Esophagus squamous epithelium (tissue), 5 donors: ENCODE measurements at places on chromosomes 7 and 10.

- DNase-seq: no peak
Observed at GRCh38 chr10:114380797-114381196, 23.5 kb downstream of the AFAP1L2 start.

DNA sequence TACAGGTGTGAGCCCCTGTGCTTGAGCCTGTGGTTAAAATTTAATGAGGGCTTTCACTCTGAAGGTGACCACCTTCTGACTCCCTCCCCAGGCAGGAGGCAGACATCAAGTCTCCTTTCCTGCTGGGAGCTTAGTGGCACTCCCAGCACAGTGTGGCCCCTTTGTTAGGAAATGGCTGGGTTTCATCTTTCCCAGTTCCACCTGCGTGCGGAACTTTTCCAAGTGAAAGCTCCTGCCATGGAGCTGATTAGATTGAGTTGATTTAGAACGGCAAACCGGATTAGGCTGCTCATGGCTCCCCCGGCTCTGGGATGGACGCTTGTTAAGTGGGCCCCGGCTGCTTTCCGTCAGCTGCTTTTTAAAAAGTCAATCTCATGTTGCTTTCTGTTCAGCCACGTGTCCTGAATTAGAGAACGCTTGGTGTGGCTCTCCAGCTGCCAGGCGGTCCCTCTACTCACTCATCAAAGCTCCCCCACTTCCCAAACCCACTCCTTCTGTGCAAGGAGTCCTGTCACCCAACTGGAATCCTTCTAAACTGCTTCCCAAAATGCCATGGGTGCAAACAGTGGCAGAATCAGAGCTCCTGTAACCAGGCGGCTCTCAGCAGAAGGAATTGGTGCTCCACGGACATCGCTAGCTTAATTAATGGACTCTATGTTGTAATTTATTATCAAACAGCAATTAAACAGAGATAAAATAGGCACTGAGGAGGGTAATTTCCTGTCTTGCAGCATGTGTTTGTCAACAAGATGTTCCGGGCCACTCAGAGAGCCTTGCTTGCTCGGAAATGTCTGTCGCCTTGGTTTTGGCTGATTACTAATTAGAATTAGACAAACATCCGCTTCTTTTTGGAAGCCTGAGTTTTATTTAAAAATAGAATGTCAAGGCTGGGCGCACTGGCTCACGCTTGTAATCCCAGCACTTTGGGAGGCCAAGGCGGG lies 551.2 kb downstream of the GALNT17 start:
- DNase-seq: no peak

- no peak for DNase-seq
Observed at GRCh38 chr7:90626013-90626412, 29.9 kb downstream of the CDK14 start.

- DNase-seq: no peak
Observed at GRCh38 chr10:98373260-98374040, 41.5 kb downstream of the PYROXD2 start.

DNA sequence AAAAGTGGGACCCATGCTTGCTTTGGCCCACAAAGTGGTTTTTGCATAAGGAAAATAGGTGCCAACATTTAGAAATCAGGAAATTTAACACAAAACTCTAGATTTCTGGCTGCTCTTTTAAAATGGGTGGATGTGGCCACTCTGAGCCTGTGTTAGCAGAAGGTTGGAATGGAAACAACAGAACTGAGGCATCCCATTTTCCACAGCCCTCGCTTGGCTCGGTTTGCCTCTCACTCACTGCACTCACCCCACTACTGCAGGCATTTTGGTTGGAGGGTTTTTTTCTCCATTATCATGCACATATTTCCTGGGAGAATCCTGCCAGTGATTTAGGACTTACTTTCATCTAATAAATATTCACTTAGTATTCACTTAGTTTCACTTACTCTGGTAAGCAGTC lies 178.9 kb downstream of the BICC1 start:
- no peak for DNase-seq

DNA sequence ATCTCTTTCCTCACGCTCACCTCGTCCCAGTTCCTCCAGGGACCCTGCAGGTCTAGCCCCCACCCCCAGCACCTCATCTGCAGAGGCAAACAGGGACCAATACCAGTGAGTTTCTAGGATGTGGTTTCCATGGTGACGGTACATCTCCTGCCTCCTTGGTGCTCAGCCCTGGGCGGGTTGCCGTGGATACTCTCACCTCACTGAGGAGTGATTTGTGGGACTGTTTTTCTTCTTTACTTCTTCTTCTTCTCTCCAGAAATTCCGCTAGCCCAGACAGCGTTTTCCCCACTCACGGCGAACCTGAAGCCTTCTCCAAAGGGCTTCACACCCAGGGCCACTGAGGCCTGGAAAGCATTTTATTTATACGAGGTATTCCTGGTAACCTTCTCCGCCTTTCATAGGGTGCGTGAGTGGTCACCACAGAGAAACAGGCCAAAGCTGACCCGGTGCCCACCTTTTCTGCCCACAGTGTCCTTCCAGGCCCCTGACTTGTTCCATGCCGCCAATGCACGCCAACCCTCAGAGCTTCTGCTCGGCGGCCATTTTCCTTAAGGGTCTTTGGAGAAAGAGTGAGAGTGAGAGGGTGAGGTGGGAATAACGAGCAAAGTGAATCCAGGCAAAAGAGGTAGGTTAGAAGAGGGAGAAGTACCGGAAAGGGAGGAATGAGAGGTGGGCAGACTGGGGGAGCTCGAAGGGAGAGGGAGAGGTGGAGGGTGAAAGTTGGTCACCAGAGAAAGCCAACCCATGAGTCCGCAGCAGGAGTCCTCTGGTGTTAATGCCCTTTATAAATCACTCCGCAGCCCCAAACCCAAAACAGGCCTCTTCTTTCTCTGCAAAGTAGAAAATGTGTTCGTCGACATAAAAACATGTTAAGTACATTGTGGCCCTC lies 15.5 kb downstream of the FAM241B start:
- no peak for DNase-seq

GRCh38 chr7:99098286-99098823 lies 45.6 kb downstream of the SMURF1 start:
- no peak for DNase-seq

- DNase-seq: no peak
Observed at GRCh38 chr10:104350127-104350635, 3.5 kb upstream of the CFAP58 start.

- DNase-seq: no peak
Observed at GRCh38 chr10:87177-88080, 38.3 kb upstream of the TUBB8 start.

DNA sequence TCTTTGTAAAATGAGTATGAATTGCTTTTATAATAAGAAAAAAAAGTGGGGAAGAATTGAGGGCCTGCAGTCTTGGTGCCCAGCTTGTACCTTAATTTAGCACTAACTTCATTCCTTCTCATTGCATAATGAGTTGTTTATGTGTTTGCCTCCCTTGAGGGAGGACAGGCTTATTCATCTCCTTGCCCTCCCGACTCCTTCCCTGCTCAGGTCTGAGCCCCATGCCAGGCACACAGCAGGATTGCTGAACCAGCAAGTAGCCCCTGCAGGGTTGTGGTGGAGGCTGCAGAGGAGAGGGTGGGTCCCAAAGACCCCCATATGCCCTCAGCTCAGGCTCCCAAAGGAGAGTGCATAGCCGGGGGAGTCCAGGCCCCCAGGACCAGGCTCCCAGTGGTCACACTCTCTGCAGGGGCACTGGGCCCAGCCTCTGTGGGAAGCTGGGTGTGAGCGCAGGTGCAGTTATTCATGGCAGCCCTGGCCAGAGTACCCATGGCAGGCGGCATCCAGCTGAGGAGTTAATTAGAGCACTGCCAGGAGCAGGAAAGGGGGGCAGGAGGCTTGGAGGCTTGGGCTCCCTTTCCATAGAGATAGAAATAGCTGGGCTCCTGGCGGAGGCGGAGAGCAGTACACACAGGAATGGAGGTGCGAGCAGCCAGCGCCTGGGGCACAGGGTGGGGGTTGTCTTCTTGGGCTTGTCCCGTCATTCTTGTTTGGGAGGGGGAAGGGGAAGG lies 28.2 kb upstream of the GOLGA7B start:
- no peak for DNase-seq

DNA sequence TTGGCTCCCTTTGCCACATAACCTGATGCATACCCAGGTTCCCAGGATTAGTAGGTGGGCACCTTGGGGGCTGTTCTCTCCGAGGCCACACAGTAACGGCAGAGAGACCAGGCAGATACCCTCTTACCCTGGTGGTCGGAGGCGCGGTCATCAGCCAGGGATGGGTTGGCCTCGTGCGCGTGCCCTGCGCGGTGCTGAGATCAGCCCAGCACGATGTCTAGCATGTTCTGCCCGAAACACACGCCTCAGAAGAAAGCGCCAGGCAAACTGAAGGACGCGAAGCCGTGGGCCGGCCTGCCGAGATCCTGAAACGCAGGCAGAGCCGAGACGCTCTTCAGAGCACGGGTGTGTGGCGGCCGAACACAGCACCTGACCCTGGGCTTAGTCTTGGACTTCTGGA lies 34.7 kb upstream of the CFAP46 start:
- DNase-seq: no peak

DNA sequence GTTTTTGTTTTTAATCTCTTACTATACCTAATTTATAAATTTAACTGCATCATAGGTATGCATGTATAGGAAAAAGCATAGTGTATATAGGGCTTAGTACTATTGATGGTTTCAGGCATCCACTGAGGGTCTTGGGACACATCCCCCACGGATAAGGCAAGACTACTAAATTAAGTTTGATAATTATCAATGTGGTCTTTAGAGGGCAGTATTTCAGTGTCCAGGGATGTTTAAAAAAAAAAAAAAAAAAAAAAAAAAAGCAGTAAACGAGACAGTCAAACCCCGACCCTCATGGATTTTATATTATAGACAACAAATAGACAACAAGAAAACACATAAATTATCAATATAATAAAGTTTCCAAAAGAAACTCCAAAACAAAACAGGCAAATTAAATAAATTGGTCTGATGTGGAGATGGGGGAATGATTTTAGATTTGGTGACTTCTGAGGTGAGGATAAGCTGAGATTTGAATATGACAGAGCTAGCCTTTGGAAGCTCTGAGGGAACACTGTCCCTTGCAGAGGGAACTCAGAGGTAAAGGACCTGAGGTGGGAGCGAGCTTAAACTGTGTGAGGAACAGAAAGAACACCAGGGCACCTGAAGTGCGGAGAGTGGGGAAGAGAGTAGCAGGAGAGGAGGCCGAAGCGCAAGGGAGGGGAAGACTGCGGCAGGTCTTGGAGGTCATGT lies 14.8 kb downstream of the ACSM6 start:
- no peak for DNase-seq

- no peak for DNase-seq
Observed at GRCh38 chr10:86583983-86584382, 62.4 kb upstream of the WAPL start.

DNA sequence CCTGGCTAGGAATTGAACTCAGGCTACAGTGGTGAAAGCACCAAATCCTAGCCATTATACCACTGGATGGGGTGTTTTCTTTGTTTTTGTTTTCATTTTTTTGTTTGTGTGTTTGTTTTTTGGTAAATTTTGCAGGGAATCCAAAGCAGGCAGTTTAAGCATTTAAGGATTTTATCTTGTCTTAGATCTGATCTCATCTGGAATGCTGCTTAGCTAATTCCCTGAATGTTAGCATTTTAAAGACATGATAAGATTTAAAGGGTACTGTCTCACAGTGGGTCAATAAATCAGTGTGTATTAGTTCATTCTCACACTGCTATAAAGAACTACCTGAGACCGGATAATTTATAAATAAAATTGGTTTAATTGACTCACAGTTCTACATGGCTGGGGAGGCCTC lies 5.6 kb upstream of the MKLN1 start:
- no peak for DNase-seq

DNA sequence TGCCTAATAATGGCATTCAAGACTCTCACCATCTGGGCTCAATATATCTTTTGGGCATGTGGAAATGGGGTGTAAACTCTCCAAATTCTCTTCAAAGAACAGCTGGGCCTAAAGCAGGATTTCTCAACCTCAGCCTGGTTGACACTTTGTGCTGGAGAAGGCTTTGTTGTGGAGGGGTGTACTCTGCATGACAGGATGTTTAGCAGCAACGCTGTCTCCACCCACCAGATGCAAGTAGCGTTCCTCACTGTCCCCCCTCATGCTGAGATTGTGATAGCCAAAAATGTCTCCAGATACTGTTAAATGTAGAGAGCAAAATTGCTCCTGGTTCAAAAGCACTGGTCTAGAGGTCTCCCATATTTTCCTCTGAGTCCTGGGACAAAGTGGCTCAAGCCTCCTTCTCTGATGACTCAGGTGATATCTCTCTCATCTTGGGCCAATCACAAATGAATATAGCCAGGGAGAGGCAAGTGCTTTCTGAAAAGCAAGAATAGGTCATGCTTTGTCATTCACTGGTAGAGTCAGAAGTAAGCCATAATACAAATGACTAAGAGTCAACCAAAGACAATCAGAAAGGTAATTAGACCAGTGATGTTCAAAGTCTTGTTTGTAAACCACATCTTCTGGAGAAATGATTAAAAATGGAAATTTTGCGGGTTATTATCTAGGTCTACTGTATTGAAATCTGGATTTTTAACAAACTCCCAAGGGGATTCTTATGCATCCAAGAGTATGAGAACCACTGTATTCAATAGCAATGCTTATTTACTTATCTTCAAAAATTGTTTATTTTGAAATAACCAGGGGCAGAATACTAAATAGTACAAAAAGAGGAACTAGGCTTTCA lies 330.8 kb downstream of the PTEN start:
- DNase-seq: no peak

- no peak for DNase-seq
Observed at GRCh38 chr7:36137258-36137657, 15.8 kb upstream of the EEPD1 start.

GRCh38 chr10:70125918-70126552 lies 6.6 kb downstream of the AIFM2 start:
- no peak for DNase-seq

DNA sequence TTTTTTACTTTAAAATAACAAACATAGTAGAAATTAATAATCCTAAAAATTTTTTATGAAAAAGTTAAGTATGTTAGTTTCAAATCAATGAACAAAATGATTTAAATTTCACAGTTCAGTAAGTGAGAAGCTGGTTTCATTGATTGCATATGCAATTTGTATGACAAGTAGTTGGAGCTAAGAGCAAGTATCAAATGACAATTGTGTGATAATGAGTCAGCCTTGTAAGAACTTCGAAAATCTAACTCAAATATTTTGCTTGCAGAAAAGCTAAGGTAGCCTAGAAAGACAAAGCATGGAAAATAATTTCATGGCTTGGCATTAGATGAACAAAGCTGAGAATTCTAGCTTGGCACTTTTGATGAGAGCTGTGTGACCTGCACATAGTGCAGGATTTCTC lies 111.5 kb downstream of the HDAC9 start:
- no peak for DNase-seq

DNA sequence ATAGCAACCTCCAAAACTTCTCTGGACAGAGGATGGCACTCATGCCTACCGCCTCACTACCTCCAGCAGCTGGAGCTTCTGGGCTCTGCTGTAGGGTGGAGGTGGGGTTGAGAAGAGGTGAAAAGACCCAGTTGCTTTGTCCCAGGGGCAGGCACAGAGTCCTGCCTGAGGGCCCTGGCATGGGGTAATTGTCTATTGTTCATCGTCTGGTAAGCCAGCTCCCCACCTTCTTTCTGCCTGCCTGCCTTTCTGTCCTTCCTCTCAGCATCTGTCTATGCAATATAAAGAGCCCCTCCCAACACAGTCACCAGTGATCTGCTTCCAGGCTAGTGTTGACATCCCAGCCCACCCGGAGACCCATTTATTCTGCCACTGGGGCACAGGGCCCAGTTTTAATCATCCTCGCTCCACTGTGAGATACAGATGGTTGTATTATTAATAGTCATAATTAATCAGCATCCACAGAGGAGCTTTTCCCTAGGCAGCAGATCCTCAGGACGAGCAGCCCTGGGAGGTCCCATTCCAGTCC lies 39.0 kb downstream of the ZMIZ1 start:
- no peak for DNase-seq
